Hepatocyte (in vitro differentiated cells): ENCODE measurements at places on chromosomes 1 and 21. TPM values are rescaled to one million over a fixed set of nuclear protein-coding genes. Genes with fewer than 3 reads are reported as not detected.

- H3K4me1 ChIP-seq: no peaks in the 10 kb centered on the region
- no peak overlapping the region for H3K27ac ChIP-seq
- no peaks in the 10 kb centered on the region for H3K27me3 ChIP-seq
- H3K4me3 ChIP-seq: no peak overlapping the region
These were observed 36.2 kb upstream of the ACTRT2 start for GRCh38 chr1:2985067-2985561.

Gene LIN28A
- polyA plus RNA-seq: 0.13 and 0.23 TPM in 2 replicates

- no peak for DNase-seq
- H3K4me1 ChIP-seq: no peaks in the 10 kb centered on the region
- H3K27ac ChIP-seq: no peak overlapping the region
- H3K27me3 ChIP-seq: no peaks in the 10 kb centered on the region
- no peak overlapping the region for H3K4me3 ChIP-seq
- no peaks in the 10 kb centered on the region for H3K36me3 ChIP-seq
These were observed 85.3 kb upstream of the WDR26 start for GRCh38 chr1:224519874-224520273.

GRCh38 chr1:29939079-29939478 is 702.8 kb downstream of the PTPRU start:
- H3K27me3 ChIP-seq: no peaks in the 10 kb centered on the region
- no peak for DNase-seq
- H3K27ac ChIP-seq: no peak overlapping the region
- H3K36me3 ChIP-seq: no peaks in the 10 kb centered on the region
- no peaks in the 10 kb centered on the region for H3K4me1 ChIP-seq

DNA sequence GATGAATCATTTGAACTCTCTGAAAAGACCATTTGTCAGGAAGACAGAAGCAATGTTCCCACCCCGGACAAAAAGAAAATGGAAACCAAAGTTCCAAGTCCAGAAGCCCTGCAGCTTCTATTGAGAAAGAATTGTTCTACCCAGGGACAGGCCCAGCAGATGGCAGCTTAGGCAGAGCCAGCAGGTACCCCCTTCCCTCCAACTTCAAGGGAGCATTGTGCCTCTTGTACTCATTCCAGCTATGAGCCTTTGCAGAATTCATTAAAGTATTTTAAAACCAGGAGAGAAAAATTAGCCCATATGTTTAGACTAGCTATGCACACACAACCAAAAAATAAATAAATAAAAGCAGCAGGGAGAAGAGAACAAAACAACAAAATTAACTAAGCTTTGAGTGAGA is 85.2 kb upstream of the KCND3 start:
- no peak overlapping the region for H3K27ac ChIP-seq
- H3K27me3 ChIP-seq: no peaks in the 10 kb centered on the region
- no peaks in the 10 kb centered on the region for H3K4me1 ChIP-seq

DNA sequence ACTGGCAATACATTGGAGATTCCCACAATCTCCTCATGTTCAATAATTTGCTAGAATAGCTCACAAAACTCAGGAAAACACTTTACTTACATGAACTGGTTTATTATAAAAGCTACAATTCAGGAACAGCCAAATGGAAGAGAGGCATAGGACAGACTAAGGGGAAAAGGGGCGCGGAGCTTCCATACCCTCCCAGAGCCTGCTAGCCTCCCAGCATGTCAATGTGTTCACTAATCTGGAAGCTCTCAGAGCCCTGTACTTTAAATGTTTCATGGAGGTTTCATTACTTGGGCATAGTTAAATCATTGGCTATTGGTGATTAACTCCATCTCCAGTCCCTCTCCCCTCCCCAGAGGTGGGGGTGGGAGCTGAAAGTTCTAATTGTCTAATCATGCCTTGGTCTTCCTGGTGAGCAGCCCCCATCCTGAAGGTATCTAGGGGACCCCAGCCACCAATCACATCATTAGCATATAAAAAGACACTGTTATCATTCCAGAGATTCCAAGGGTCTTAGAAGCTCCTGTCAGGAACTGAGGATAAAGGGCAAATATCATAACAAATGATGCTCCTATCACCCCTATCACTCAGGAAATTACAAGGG is 10.9 kb upstream of the DMRTB1 start:
- no peaks in the 10 kb centered on the region for H3K4me1 ChIP-seq
- no peak overlapping the region for H3K4me3 ChIP-seq
- H3K27me3 ChIP-seq: no peaks in the 10 kb centered on the region
- no peak for DNase-seq
- no peak overlapping the region for H3K27ac ChIP-seq
- H3K36me3 ChIP-seq: no peaks in the 10 kb centered on the region

GRCh38 chr1:36576118-36576517 is 93.4 kb upstream of the CSF3R start:
- no peaks in the 10 kb centered on the region for H3K4me1 ChIP-seq
- H3K27ac ChIP-seq: no peak overlapping the region
- H3K4me3 ChIP-seq: no peak overlapping the region

Gene LCE1B
- polyA plus RNA-seq: not detected in 2 replicates

DNA sequence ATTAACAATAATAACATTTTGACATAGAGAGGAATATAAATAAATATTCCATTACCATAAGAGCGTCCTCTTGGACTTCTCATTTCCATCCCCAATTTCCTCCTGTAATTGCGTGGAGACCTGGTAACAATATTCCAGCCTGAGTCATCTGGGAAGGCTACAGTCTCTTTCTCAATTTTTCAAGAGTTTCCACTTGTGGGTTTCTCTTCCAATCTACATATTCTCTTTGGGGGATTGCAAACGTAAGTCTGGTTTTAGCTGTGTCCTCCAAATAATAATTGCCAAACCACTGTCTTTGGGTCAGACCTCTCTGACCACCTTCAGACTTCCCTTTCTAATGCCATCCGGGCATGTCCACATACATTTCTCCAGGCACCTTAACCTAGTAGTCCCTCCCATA is 124.5 kb upstream of the USP24 start:
- DNase-seq: no peak
- H3K27ac ChIP-seq: no peak overlapping the region
- H3K36me3 ChIP-seq: no peaks in the 10 kb centered on the region
- no peaks in the 10 kb centered on the region for H3K4me1 ChIP-seq

DNA sequence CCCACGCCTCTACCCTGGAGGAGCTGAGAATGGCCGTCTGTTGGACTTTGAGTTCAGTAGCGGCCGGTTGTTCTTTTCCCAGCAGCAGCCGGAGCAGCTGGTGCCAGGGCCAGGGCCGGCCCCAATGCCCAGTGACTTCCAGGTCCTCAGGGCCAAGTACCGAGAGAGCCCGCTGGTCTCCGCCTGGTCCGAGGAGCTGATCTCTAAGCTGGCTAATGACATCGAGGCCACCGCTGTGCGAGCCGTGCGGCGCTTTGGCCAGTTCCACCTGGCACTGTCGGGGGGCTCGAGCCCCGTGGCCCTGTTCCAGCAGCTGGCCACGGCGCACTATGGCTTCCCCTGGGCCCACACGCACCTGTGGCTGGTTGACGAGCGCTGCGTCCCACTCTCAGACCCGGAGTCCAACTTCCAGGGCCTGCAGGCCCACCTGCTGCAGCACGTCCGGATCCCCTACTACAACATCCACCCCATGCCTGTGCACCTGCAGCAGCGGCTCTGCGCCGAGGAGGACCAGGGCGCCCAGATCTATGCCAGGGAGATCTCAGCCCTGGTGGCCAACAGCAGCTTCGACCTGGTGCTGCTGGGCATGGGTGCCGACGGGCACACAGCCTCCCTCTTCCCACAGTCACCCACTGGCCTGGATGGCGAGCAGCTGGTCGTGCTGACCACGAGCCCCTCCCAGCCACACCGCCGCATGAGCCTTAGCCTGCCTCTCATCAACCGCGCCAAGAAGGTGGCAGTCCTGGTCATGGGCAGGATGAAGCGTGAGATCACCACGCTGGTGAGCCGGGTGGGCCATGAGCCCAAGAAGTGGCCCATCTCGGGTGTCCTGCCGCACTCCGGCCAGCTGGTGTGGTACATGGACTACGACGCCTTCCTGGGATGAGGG is 28.5 kb upstream of the SPSB1 start:
- H3K4me1 ChIP-seq: no peaks in the 10 kb centered on the region
- no peak for DNase-seq
- H3K36me3 ChIP-seq: no peaks in the 10 kb centered on the region
- H3K27ac ChIP-seq: no peak overlapping the region
- no peak overlapping the region for H3K4me3 ChIP-seq
